ENCODE measurements at places on chromosomes 11 and 22.

DNA sequence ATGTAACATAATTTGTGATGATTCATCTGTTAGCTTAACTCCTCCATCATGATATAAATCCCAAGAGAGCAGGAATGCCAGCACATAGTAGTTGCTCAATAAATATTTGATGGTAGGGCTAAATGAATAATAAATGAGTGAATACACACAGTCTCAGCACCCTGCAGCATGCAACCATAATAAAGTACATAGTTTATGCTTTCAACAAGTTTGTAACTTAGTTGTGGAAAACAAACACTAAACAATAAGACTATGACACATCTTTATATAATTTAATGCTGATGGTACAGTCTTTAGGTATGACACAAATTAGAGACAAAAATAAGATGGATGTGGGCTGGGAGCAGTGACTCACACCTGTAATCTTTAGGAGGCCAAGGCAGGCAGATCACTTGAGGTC, 3.8 kb downstream of the ALKBH8 start:
- DNase-seq = no peak

GRCh38 chr11:57426439-57426928, 437 bp downstream of the SLC43A3 start:
- DNase-seq = no peak

- DNase-seq = no peak
These were observed 192.0 kb downstream of the BUD13 start for GRCh38 chr11:116580799-116581198.

DNA sequence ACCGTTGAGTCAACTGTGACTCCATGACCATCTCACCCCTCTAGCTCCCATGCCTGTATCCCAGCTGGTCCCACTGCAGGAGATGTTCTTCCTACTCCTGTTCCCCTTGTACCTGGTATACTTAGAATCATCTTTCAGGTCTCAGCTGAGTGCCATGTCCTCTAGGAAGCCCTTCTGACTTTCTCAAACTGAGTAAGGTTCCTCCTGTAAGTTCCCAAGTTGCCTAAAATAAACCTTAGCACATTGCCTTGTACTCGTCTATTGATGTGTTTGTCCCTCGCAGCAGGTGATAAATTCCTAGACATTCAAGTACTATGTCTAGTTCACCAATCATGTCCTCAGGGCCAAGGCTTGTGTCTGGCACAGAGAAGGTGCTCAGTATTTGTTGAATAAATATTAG, 18.4 kb upstream of the ASCC2 start:
- no peak for DNase-seq

DNA sequence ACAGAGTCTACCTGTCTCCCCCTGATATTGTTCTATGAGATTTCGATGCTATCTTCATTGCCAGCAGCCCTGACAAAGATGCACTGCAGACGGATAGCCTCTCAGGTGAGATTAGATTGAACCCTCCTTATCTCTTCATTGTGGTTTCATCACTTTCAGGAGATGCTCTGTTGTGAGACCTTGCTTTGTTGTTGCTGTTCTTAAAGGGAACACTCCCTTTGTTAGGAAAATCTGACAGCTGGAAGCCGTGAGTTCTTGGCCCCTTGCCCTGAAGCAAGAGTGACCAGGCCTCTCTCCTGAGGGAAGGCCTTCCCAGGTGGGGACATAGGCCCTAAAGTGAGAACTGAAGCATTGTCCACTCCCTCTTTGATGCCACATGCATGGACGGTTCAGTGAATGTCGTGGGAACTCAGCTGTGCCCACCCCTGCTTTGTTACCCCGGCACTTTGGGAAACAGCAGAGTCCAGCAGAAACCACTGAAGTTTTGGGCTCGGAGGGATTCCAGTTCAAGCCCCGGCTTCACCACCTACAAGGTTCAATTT, 976.1 kb downstream of the TBC1D22A start:
- no peak for DNase-seq

GRCh38 chr22:30309951-30310741, 16.6 kb downstream of the TBC1D10A start:
- DNase-seq = no peak

DNA sequence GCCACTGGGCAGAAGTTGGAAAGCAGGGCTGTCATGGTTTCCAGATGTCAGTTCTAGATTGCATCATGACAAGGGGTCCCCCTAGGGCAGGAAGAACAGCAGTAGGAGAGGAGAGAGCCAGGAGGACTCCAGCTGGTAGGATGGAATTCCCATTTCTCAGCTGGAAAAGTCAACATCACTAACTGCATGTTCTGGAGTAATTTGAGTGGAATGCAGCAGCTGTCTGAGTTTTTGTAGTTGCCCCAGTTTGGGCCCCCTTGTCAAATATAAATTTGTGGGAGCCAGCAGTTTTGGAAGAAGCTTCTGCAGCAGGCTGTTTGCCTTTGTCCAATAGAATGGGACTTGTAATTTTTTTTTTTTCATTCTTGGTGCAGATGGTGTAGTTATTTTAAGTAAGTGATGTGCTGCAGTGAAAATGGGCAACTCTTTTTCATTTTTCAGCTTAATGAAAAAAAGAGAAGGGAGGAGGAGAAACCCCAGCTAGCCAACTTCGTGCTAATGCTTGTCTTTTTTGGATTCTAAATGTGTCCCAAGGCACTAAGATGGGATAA, 86.9 kb downstream of the LDLRAD3 start:
- DNase-seq = no peak

GRCh38 chr11:67418476-67419281, 3.2 kb downstream of the CARNS1 start:
- no peak for DNase-seq
